H9 (cell line): ENCODE measurements at places on chromosomes 11 and 22. TPM values are rescaled to one million over a fixed set of nuclear protein-coding genes. Genes with fewer than 3 reads are reported as not detected.

Gene C11orf42
- total RNA-seq: not detected in 2 replicates

DNA sequence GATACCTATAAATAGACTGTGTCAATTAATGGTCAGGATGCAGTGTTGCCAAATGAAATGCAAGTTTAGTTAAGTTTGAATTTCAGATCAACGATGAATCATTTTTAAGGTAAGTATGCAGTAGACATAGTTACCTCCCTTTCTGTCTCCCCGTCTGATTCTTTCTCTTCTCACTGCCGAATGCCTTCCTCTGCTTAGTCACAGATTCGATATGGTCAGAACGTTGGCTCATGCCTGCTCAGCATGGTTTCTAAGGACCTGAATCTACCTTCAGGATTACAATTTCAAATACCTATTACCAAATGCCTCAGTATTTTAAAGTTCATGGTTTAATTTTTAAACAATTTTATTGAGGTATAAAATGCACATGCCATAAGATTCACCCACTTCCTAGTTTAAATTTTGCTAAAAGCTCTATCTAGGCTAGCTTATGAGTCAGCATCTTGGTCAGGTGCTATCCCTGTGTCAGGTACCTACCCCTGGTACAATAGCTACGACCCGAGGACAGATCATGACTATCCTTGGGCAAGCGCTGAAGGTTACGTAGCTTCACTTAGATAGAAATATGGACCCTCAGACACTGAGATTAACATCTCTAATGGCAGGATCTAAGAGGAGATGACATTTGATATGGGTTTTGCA lies 78.2 kb upstream of the SPON1 start:
- no peak for DNase-seq

Gene PDE2A
- 3.4 and 4.3 TPM in 2 replicates for total RNA-seq

Gene UPK2
- 0.24 and 0.33 TPM in 2 replicates for total RNA-seq

GRCh38 chr22:38707346-38707745 lies 1.6 kb downstream of the GTPBP1 start:
- no peak for DNase-seq

- no peak for DNase-seq
Observed at GRCh38 chr11:31325160-31325559, 44.4 kb downstream of the DCDC1 start.

DNA sequence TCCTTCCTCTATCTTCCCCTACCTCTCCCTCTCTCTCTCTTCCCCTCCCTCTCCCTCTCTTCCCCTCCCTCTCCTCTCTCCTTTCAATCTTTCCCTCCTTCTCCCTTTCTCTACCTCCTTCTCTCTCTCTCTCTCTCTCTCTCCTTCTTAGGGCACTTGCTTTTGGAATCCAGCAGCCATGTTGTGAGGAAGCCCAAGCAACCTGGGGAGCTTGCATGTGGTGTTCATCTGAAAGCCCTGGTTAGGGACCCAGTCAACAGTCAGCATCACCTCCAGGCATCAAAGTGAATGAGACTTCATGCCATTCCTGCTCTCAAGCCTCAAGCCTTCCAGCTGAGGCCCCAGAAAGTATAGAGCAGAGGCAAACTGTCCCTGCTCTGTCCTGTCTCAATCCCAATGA lies 65.6 kb upstream of the SHISAL1 start:
- no peak for DNase-seq

Gene PAFAH1B2
- 158 and 161 TPM in 2 replicates for total RNA-seq
